Neural crest cell (in vitro differentiated cells): ENCODE measurements at places on chromosomes 2 and 18. TPM values are rescaled to one million over a fixed set of nuclear protein-coding genes. Genes with fewer than 3 reads are reported as not detected.

DNA sequence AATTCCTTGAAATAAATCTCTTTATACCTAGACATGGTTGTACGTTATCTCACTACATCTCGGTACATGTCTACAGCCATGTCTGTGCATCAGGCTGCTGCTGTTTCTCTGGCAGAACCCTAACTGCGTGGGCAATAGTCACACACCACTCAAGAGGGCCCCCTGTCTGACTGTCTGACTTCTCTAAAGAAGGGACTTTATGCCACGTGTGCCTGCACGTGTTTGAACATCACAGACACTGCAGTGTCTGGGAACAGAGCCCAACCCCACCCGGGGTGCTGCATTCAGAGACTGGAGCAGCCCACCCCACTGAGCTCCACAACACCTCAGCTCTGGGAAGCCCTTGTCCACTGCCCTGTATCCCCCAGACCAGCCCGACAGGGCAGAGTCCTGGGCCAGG, 55.0 kb downstream of the KIF1A start:
- H3K27ac ChIP-seq: no peak overlapping the region
- no peak for DNase-seq
- H3K36me3 ChIP-seq: peaks cover 2% of the 10 kb centered on the region

DNA sequence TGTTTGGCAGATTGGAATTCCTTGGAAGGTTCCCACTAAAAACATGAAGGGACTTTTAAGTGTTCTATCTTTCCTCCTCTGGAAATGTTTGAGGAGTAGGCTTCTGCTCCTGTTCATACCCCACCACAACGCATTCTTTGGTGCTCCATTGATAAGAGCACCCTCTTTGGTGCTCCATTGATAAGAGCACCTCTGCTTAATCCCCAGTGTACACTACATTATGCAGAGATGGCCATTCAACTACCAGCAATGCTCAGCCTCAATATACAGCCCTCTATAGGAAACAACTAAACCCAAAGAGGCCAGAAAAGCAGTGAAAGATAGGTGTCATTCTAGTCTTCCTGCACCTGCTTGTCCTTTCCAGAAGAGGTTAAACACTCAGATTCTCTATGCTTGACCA, 1.8 kb upstream of the CHAC2 start:
- H3K27me3 ChIP-seq: no peaks in the 10 kb centered on the region
- H3K4me1 ChIP-seq: peaks cover 29% of the 10 kb centered on the region
- peaks cover 2% of the 10 kb centered on the region for H3K36me3 ChIP-seq
- DNase-seq: no peak

- peaks cover 6% of the 10 kb centered on the region for H3K36me3 ChIP-seq
- H3K4me1 ChIP-seq: peaks cover 4% of the 10 kb centered on the region
- no peak overlapping the region for H3K27ac ChIP-seq
- H3K4me3 ChIP-seq: no peak overlapping the region
- no peaks in the 10 kb centered on the region for H3K27me3 ChIP-seq
These were observed 794.4 kb upstream of the ID2 start for GRCh38 chr2:7887441-7887840.

GRCh38 chr2:135904341-135904989, 28.2 kb upstream of the MCM6 start:
- DNase-seq: no peak
- no peak overlapping the region for H3K4me3 ChIP-seq
- no peaks in the 10 kb centered on the region for H3K27me3 ChIP-seq

DNA sequence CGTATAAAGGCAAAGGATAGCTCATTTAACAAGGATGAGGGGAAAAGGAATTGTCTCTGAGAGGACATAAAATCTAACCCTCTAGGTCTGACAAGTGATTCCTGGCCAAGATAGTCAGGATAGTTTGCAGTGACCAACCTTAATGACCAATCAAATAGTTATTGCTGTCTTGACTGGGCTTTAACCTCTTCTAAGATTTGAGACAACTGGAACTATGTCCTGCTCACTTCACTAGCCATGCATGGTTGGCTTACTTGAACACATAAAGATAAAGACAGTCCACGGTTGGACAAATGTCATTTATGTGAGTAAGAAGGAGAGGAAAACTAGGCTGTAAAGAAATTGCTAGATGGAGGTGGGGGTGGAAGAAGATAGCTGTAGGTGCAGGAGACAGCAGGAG, 53.8 kb downstream of the SCN1A start:
- H3K4me1 ChIP-seq: no peaks in the 10 kb centered on the region
- no peaks in the 10 kb centered on the region for H3K36me3 ChIP-seq
- no peak overlapping the region for H3K27ac ChIP-seq
- no peak for DNase-seq
- no peak overlapping the region for H3K4me3 ChIP-seq

DNA sequence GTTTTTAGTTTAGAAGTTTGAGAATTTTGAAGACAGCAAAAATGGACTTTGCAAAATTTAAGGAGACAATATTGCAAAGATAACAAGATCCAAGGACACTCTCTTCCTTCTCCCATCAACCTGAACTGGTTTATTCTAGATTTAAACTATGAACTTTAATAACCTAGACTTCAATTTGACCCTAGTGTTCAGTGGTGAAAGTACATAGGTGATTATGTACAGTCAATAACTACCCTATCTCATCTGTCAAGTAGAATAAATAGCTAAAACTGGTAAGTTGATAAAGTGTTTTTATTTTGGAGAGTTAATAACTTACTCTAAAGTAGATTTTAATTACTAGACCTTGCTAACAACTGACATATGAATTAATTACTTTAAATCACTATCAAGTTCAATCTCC, 52.9 kb upstream of the NFE2L2 start:
- no peaks in the 10 kb centered on the region for H3K27me3 ChIP-seq
- H3K27ac ChIP-seq: no peak overlapping the region
- H3K36me3 ChIP-seq: no peaks in the 10 kb centered on the region

ERMN gene
- 0.09 and 0.44 TPM in 2 replicates for total RNA-seq

- no peak overlapping the region for H3K4me3 ChIP-seq
- H3K27me3 ChIP-seq: peaks cover 5% of the 10 kb centered on the region
- no peak overlapping the region for H3K27ac ChIP-seq
- no peak for DNase-seq
- H3K4me1 ChIP-seq: peaks cover 4% of the 10 kb centered on the region
These were observed 7.0 kb upstream of the CLEC4F start for GRCh38 chr2:70827388-70827787.

DNA sequence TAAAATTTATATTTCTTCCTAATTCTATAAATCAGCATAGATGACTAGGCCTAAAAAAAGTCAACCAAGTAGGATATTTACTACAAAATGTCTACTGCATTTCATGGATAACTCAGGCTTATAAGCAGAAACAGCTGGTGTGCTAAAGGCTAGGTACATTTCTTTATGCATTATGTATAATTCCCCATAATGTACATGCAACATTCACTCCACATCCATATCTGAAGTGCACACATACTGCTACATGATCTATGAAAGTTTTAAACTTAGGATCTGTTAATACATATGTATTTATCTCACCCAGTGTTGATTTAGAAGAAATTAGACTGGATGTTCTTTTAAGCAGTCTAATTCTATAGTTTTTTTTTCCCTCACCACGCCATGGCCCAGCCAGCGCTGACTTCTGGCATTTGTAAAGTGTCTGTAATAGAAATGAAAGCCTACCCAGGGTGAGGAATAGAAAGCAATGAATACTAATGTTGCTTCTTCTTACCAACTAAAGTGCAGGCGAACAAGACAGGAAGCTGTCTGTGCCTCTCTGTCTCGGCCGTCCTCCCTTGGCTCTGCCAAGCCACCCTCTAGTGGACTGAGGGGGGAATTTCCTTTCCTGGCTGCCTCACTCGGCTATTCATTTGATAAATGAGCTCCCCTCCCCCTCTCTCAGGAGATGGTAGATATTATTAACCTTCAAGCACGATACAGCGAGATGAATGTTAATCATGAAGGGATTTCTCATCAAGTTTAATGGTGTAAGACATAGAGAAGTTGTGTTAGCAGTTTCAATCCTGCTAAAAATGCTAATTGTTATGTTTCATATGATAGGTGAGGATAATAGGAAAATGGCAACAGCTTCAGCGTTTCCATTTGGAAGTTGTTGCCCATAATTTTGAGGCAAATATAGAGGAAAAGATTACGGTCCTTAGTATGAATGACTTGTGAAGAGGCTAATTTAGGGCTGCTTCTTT, 384.5 kb downstream of the MTX2 start:
- no peak overlapping the region for H3K4me3 ChIP-seq
- DNase-seq: peak; percentile 52
- H3K4me1 ChIP-seq: peaks cover 3% of the 10 kb centered on the region

DNA sequence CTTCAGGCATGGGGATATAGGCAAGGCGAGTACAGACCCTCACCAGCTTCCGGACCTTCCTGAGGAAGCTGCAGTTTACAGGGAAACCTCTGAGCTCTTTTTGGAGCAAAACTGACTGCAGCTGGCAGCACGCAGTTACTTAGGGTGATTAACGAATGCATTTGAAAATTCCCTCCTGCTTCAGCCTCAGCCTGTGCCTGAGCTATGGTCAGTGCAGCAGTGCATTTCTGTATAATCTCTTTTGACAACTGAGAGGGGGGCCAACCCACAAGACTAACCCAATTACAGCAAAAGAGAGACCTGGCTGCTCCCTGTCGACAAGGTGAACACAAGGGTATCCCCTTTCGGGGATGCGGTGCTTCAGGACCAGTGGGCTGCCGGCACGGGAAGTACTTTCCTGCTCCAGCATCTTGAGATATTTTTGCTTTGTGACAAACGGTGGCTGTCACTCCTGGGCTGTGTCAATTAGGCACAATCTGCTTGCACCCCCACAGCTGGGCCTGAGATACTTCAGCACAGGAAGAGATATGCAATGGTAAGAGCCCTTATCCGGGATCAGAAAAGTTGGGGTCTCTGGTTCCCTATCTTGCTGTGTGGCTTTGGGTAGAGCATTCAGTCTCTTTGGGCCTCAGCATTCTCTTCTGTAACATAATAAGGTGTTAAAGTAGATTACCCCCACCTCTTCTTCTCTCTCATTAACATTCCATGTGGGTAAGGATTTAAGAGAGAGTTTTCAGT, 141.0 kb downstream of the TMEM17 start:
- no peaks in the 10 kb centered on the region for H3K36me3 ChIP-seq
- H3K4me3 ChIP-seq: no peak overlapping the region
- no peak for DNase-seq
- H3K4me1 ChIP-seq: peaks cover 4% of the 10 kb centered on the region

- peaks cover 9% of the 10 kb centered on the region for H3K4me1 ChIP-seq
- H3K36me3 ChIP-seq: no peaks in the 10 kb centered on the region
- H3K27ac ChIP-seq: no peak overlapping the region
- H3K27me3 ChIP-seq: peaks cover 2% of the 10 kb centered on the region
- H3K4me3 ChIP-seq: no peak overlapping the region
These were observed 106.7 kb downstream of the FAM210A start for GRCh38 chr18:13619505-13620205.

DNA sequence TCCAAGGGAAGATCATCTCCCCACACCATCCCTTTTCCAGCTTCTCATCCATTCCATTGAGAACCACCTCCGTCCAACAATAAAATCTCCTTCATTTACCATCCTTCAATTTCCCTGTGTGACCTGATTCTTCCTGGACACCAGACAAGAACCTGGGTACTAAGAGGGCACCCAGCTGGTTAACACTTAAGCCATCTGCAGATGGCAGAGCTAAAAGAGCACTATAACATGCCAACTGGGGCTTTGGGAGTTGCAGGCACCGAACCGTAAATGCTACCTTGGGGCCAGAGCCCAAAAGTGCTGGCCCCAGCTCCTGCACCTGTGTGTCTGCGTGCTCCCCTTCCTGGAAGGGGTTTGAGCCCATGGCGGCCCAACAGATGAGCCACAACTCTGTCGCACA, 655.0 kb downstream of the LRP1B start:
- H3K27me3 ChIP-seq: no peaks in the 10 kb centered on the region
- H3K4me3 ChIP-seq: no peak overlapping the region
- no peaks in the 10 kb centered on the region for H3K36me3 ChIP-seq
- no peaks in the 10 kb centered on the region for H3K4me1 ChIP-seq

DNA sequence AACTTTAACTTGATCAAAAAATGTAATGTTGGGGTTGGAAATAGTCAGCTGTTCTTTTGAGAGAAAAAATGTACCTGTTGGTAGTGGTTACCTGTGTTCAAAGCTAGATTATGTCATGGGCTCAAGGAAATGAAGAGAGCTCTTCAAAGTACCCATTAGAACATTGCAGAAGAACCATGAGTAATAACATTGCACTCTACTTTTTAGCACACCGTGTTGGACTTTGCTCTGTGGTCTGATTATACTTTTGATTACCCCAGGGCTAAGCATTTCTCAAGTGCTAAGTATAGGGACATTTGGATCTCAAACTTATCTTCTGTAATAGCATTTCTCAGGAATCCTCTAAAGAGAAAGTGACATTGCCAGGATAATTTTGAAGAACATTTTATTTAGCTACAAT, 1122.8 kb upstream of the CELF4 start:
- no peak for DNase-seq
- H3K36me3 ChIP-seq: no peaks in the 10 kb centered on the region
- H3K4me3 ChIP-seq: no peak overlapping the region
- no peak overlapping the region for H3K27ac ChIP-seq

DNA sequence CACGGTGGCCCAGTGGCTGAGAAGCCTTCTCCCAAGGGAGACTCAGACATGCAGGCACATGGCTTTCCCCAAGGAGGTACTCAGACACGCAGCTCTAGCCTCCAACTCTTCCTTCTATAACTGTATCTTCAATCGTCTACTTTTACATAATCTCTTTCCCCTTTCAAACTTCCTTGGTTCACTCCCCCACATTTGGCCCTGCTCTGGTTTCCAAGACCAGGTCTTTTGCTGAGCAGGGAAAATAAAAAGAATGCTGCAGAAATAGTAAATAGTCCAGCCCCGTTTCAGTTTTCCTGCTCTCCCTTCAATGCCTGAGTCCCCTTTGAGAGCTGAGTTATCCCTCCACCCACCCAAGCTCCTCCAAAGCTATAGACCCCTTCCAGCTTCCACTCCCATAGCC, 635.0 kb downstream of the ARHGAP15 start:
- H3K36me3 ChIP-seq: no peaks in the 10 kb centered on the region
- no peaks in the 10 kb centered on the region for H3K27me3 ChIP-seq
- no peak overlapping the region for H3K27ac ChIP-seq
- DNase-seq: no peak

DNA sequence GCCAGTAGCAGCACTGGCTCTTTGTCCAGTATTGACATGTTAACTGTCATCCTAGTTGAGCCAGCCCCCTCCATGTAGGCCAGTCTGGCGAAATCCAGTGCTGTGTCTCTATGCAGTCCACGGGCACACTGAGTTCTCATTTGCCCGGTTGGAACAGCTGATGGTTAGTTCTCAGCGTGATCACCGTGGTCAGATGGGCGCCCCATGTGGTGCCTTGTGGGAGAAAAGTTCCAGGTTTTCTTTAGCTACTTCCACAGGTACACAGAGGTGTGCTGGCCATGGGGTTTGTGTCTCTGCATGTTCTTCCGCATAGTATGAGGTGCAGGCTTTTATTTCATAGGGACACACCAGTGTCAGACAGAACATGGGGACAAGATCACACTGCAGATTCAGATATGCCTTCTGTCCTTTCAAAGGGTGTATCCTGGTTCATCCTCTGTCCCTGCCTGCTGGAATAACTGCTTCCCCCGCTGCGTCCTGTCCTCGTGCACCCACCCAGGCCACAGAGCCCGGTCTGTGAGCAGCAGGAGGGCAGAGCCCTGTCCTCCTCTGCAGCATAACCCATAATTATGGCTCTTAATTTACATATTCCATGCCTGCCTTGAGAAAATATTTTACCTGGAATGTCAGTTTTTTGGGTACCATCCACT, 334.1 kb downstream of the GBX2 start:
- H3K36me3 ChIP-seq: peaks cover 10% of the 10 kb centered on the region
- peaks cover 5% of the 10 kb centered on the region for H3K4me1 ChIP-seq
- H3K27ac ChIP-seq: no peak overlapping the region
- no peak overlapping the region for H3K4me3 ChIP-seq
- DNase-seq: no peak
- no peaks in the 10 kb centered on the region for H3K27me3 ChIP-seq

C1QL2 gene
- total RNA-seq: 0.14 TPM in 1 of 2 replicates, not detected in the other

GRCh38 chr2:172387361-172387760, 40.0 kb upstream of the ITGA6 start:
- H3K4me3 ChIP-seq: no peak overlapping the region
- H3K27me3 ChIP-seq: no peaks in the 10 kb centered on the region
- peaks cover 51% of the 10 kb centered on the region for H3K4me1 ChIP-seq
- DNase-seq: no peak
- no peaks in the 10 kb centered on the region for H3K36me3 ChIP-seq
